ENCODE measurements at places on chromosomes 6 and 20.

- no peak for DNase-seq
These were observed 418.6 kb downstream of the CDKAL1 start for GRCh38 chr6:20952699-20953474.

- no peak for DNase-seq
These were observed 215.6 kb upstream of the HEY2 start for GRCh38 chr6:125533710-125534397.

- no peak for DNase-seq
These were observed 111.5 kb downstream of the HFE start for GRCh38 chr6:26198722-26199056.

GRCh38 chr6:12296604-12297003, 6.4 kb downstream of the EDN1 start:
- DNase-seq = no peak

GRCh38 chr20:49052334-49052733, 6.2 kb downstream of the CSE1L start:
- no peak for DNase-seq

DNA sequence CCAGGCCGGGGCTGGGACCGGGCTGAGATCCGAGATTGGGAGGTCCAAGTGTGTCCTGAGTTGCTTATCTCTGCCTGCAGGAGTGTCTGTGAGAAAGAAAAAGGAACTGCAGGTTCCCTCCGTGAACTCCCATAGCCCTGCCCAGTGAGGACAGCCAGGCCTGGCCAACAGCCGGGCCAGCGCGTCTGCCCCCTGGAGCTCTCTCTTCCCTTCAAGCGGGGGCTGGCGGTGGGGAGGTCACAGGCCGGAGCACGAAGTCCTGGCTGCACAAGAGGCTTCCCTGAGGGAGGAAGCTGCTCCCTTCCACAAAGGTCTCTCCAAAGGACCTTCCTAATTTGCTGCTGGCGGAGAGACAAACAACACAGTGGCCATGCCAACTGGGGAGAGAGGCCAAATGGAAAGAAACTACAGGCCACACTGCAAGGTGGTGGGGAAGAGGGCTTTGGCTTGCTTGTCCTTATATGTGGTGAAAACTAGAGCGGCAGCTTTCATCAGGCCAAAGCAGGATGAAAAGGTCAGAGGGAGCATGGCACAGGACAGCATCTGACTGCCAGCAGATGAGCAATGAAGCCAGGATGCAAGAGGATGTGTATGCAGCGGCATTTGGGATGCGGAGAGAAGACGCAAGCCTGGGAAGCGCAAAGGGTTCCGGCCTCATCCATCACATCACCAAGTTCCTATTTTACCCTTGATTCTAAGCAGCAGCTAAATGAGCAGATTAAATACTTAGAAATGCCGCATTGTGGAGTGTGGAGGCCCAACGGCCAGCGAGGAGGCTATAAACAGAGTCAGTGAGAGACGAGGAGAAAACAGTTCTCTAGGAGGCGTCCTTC, 260.0 kb downstream of the ERMARD start:
- no peak for DNase-seq

- DNase-seq = no peak
These were observed 59.8 kb downstream of the SOD2 start for GRCh38 chr6:159633196-159633595.

DNA sequence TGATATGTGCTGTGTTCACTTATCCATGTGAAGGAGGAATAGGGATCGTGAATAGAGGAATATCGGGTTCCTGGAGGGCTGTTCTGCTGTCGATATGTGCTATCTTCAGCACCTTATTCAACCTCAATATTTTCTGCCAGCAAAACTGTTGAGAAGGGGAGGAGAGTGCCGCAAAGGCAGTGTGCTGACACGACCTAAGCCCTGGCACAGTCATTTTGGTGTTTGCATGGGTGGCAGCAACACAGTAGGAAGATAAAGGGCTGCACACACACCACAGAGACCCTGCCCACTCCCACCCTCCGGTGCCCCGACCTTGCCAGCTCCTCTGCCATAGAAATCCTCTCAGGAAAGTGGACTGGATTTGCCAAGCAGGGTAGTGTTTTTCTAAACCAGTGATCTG, 47.0 kb downstream of the ZDHHC14 start:
- DNase-seq = no peak

- no peak for DNase-seq
These were observed 970.5 kb upstream of the SLC35B3 start for GRCh38 chr6:9405825-9406224.

GRCh38 chr6:55281215-55281614, 46.1 kb upstream of the GFRAL start:
- DNase-seq = no peak

DNA sequence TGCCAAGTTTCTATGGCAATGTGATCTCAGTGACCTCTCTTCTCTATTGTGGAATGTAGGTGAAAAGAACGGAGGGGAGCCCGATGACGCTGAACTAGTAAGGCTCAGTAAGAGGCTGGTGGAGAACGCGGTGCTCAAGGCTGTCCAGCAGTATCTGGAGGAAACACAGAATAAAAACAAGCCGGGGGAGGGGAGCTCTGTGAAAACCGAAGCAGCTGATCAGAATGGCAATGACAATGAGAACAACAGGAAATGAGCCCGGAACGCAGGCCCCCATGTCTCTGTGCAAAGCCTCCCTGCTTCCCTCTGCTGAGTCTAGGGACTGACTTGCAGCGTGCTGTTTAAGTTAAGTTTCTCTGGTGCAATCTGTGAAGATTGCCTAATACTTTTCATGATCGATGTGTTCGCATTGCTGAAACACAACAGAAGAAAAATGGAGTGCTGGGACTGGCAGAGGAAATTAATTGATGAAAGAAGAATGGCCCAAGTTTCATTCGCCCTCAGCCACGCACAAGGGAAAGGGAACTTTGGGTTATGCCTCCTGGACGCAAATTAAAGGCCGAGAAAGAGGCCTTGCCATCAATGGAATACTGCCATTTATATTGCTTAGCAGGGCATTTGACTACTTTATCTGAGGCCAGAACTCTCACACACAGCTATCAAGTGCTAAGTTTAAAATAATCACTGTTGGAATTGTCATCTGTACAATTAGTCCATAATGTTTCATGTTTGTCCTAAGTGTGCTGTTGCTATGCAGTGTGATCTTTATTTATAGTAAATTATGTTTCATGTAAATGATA, 146.4 kb downstream of the AKAP7 start:
- peak; percentile 26 for DNase-seq

DNA sequence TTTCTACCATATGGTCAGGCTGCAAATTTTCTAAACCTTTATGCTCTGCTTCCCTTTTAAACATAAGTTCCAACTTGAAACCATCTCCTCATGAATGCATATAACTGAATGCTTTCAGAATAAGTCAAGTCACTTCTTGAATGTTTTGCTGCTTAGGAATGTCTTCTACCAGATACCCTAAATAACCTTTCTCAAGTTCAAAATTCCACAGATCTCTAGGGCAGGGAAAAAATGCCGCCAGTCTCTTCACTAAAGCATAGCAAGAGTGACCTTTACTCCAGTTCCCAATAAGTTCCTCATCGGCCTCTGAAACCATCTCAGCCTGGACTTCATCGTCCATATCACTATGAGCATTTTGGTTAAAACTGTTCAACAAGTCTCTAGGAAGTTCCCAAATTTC, 1011.2 kb upstream of the CITED2 start:
- DNase-seq = no peak

DNA sequence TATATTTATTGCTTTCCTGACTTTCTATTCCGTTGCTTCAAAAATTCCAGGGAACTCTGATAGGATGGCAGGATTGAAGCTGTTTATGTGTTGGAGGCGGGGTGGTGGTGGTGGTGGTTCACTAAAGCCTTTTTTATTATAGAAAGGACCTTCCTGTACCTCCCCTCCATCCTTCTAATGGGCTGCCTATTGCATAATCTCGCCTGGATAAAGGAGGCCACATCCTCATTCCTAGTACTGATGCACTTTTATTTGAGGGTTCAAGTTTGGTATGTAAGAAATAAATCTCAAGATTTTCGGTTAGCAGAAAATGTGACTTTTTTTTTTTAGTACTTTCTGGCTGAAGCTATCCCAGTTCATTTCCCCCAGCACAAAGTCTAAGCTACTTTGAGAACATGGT, 18.7 kb upstream of the CTAGE9 start:
- DNase-seq = no peak

DNA sequence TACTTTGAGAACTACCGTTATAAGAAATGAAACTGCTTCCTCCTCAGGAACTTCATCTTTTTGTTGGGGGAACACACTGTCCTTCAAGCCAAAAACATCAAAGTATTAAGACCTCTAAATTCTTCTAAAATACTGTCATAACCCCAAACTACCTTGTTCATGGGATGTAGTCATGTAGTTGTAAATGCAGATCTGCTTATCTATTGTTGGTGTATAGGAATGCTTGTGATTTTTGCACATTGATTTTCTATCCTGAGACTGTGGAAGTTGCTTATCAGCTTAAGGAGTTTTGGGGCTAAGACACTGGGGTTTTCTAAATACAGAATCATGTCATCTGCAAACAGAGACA, 282.9 kb upstream of the RUNX2 start:
- DNase-seq = no peak

DNA sequence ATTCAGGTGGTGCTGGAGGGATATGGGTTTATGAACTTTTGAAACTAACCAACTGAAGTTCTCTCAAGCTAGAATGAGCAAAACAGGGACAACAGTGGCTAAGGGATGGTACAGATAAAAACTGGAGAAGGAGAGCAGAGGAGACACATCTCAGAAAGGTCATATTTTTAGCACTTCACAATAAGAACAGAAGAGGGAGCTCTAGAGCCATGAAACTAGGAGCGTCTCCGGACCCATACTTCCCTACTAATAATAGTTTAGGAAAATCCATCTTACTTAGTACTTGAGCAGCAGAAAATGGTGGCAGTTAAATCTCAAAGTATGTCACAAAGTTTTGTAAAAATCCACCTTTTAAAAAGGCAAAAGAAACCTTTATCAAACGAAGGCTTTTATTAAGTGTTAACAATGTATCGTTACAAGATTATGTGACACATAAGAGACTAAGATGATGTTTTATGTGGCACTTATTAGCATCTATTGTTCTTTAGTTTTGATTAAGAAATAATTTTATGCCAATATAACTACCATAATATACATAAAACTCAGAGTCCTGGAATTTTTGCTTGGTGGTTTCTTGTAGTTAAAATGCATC, 278.6 kb downstream of the TBC1D32 start:
- DNase-seq = peak; percentile 10

GRCh38 chr6:155693573-155694418, 238.2 kb upstream of the NOX3 start:
- DNase-seq = no peak

GRCh38 chr20:25160467-25160866, 35.0 kb upstream of the ENTPD6 start:
- DNase-seq = no peak

DNA sequence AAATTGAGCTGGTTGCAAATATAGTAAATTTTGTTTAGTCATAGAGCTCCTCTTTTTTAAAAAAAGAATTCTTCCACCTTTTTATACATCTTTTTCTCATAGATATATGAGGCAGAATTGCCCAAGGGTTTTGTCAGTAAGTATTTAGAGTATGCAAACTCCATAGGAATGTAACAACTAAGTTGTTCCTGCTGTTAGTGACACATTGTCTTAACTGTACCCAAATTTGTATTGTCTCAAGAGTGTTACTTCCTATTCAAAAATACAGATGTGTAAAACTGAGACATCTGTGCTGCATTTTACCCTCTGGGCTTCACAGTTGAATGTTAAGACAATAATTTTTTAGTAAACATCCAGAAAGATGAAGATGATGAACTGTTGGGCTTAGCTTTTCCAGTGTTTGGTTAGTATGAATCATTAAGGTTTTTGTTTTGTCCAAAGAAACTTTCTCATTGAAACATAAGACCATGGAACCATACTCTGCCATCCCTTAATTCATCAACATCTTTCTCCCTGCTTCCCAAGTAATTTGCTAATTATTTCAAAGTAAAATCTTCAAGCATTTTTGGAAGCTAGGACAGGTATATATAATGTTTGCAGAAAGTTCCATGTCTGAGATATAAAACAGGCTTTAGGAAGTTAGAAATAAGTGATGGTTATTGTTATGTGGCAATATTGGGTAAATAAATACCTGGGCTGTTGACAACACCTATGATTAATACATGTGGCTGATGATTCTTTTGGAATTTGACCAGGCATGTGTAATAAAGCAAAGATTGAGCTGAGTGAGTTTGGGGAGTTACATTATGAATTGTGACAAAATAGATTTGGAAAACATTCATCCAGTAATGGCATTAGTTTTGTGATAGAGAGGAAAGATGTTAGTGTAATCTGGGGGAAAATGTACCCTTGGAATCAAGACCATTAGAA, 11.2 kb downstream of the OGFRL1 start:
- DNase-seq = no peak

- DNase-seq = no peak
These were observed 115.8 kb downstream of the FOXO3 start for GRCh38 chr6:108676555-108676954.

- no peak for DNase-seq
These were observed 61.6 kb downstream of the SNAP25 start for GRCh38 chr20:10280018-10280908.

DNA sequence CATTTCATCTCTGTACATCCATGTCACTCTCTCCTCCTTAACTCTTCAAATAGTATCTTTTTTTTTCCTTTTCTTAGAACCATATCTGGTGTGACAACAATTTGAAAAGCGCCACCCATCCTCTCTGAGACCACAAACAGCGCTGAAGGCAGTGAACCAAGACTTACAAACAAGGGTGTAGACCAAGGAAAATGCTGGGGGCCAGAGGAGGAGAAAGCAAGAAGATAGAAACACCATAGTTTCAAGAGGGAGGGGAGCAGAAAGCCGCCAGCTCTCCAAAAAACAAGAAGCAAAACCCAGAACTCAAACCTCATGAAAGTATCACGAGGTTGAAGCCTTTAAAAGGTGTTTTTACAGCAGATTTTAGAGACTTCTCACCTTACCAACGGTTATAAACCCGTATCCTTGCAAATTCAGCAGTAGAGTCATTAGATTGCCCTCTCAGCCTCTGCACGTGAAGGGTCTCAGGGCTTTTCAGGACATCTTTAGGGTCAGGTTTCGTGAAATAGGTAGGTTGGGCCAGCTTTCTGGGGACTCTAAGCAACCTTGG, 13.3 kb upstream of the RIPOR2 start:
- no peak for DNase-seq

- DNase-seq = no peak
These were observed 6.3 kb upstream of the GJA1 start for GRCh38 chr6:121428872-121429756.

DNA sequence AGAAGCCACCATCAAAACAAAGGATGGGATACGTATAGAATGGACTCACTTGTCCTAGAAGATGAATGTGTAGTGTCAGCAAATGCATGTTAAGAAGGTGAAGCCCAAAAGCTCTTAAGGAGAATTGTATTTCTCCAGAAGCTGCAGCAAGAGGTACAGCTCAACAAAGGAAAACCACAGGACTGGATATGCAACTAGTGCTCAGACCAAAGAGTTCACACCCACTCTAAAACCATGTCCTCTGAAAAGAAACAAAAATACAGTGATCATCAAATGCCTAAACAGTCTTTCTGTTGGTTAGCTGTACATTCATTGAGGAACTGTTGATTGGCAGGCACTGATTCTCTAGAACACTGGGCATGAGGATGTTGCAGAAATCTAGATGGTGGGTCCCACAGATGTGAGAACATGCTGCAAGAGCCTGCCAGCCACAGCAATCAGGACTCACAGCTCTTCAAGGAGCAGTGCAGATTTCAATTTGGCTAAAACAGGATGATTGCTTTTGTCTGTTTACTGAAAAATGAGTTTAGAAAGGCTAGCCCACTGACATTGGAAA, 94.6 kb downstream of the COL9A1 start:
- no peak for DNase-seq

GRCh38 chr6:85561750-85562357, 31.8 kb downstream of the SNX14 start:
- no peak for DNase-seq

GRCh38 chr6:169240125-169240524, 13.5 kb downstream of the THBS2 start:
- no peak for DNase-seq

All from HL-60 (cell line).